ENCODE measurements at places on chromosomes 4 and X. TPM values are rescaled to one million over a fixed set of nuclear protein-coding genes. Genes with fewer than 3 reads are reported as not detected.
A peak's percentile ranks its signal among the peaks of the same experiment; 100 is the strongest.

- H3K4me1 ChIP-seq: no peaks in the 10 kb centered on the region
- no peak for DNase-seq
- H3K27ac ChIP-seq: no peak overlapping the region
These were observed 317.8 kb upstream of the GALNT7 start for GRCh38 chr4:172850838-172851237.

- peaks cover 74% of the 10 kb centered on the region for H3K27me3 ChIP-seq
- peaks cover 30% of the 10 kb centered on the region for H3K4me1 ChIP-seq
- H3K36me3 ChIP-seq: peaks cover 8% of the 10 kb centered on the region
- peak overlapping the region; percentile 45 for H3K4me3 ChIP-seq
- peak overlapping the region; percentile 75 for H3K27ac ChIP-seq
- DNase-seq: no peak
These were observed 4.7 kb upstream of the MSX1 start for GRCh38 chr4:4854649-4855295.

GRCh38 chr4:72152731-72153130, 120.9 kb downstream of the NPFFR2 start:
- DNase-seq: no peak
- no peak overlapping the region for H3K27ac ChIP-seq
- H3K4me1 ChIP-seq: no peaks in the 10 kb centered on the region
- H3K36me3 ChIP-seq: no peaks in the 10 kb centered on the region
- H3K27me3 ChIP-seq: no peaks in the 10 kb centered on the region
- H3K4me3 ChIP-seq: no peak overlapping the region

Gene USP26
- total RNA-seq: not detected

Gene CFAP47
- not detected for total RNA-seq

Gene CABS1
- total RNA-seq: not detected

Measured in T-helper 17 cell (primary cell).